ENCODE measurements at places on chromosomes 5 and 9. TPM values are rescaled to one million over a fixed set of nuclear protein-coding genes. Genes with fewer than 3 reads are reported as not detected.

Gene NR5A1
- total RNA-seq, result not detected

Gene CARD6
- total RNA-seq, result 6.6 TPM

Gene DMRT2
- not detected for total RNA-seq

Gene SPINK6
- total RNA-seq, result 1.9 TPM

Gene SV2C
- total RNA-seq, result not detected

Gene PCDHA9
- 0.25 TPM for total RNA-seq

Gene CARTPT
- total RNA-seq, result not detected

Gene SRD5A1
- 12.4 TPM for total RNA-seq

Gene AHRR
- total RNA-seq, result 3.2 TPM

Gene EIF4E1B
- total RNA-seq, result not detected

Gene HTR1A
- total RNA-seq, result not detected

Gene IL4
- not detected for total RNA-seq

Gene ARHGEF39
- total RNA-seq, result 5.1 TPM

Gene FSD1L
- 6.8 TPM for total RNA-seq

Gene PCDHAC1
- 26.3 TPM for total RNA-seq

Gene LMBRD2
- 7.9 TPM for total RNA-seq

Gene SPINK13
- not detected for total RNA-seq

Gene PCDHA3
- total RNA-seq, result not detected

Gene NME5
- not detected for total RNA-seq

Gene TUSC1
- total RNA-seq, result 10.3 TPM

Gene PCDHGC5
- total RNA-seq, result 0.69 TPM

Gene PTGS1
- total RNA-seq, result 0.70 TPM

Gene ALDOB
- total RNA-seq, result not detected

Gene FAXDC2
- 0.79 TPM for total RNA-seq

Gene STC2
- total RNA-seq, result 316 TPM

Gene GRXCR2
- not detected for total RNA-seq

Gene RALGPS1
- total RNA-seq, result 2.4 TPM

Gene MCC
- 28.2 TPM for total RNA-seq

Gene UBAP1
- total RNA-seq, result 64.4 TPM

Gene TAL2
- total RNA-seq, result not detected

Gene WNT8A
- not detected for total RNA-seq

Data from MCF 10A (cell line).